DMS153 (cell line): ENCODE measurements at places on chromosomes 4 and X.

DNA sequence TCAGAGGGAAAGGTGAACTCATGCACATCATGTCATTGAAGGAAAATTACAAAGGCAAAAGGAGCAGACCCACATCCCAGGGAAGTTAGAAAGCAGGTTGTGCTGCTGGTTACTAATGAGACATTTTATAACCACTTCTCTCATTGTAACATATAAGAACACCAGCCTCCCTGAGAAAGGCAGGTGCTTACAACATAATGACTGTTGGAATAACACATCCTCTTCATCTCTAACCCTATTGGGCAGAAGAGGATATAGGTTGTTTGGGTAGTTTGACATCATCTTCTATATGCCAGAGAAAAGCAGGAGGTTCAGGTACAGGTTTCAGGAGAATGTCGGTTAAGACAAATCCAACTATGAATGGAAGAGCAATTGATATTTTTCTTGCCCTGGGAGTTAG lies 77.6 kb downstream of the MAOA start:
- DNase-seq: peak; percentile 17

- peak; percentile 9 for DNase-seq
Measured at GRCh38 chr4:86481440-86481839, 112.7 kb upstream of the PTPN13 start.

GRCh38 chr4:168945291-168945690 lies 64.8 kb downstream of the CBR4 start:
- DNase-seq: no peak

DNA sequence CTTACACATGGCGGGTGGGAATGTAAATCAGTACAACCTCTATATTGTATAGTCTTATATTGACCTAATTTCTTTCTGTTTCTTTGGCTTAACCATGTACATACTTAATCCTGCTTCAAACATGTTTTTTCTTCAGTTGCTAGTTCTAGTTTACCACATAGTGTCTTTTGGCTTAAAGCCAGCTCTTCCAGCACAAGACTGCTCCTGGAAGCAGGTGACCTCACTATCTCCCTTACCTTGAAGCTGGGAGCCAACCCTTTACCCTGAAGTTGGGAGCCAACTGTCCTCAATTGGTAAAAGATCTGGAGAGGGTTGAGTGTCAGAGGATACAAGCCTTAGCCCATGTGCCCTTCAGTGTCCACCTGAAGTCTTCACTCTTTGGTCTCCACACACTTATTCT lies 162.7 kb downstream of the AASDH start:
- no peak for DNase-seq

GRCh38 chrX:70494441-70494840 lies 49.8 kb downstream of the DLG3 start:
- no peak for DNase-seq

DNA sequence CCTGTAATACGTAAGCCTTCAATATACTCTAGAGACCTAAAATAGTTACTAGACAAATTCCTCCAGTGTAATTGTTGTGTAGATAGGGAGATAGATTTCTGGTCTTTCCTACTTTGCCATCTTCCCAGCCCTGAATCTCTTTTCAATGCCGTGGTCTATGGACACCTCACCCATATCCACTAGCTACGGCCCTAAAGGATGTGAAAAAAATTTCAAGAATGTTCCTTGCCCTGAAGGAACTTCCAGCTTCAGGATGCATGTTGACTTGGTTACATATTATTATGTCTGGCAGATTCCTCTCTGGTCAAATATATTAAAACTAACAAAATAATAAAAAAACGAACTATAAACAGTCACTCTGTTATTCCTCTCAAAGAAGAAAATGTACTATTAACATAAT lies 52.4 kb upstream of the TSPAN5 start:
- DNase-seq: no peak

DNA sequence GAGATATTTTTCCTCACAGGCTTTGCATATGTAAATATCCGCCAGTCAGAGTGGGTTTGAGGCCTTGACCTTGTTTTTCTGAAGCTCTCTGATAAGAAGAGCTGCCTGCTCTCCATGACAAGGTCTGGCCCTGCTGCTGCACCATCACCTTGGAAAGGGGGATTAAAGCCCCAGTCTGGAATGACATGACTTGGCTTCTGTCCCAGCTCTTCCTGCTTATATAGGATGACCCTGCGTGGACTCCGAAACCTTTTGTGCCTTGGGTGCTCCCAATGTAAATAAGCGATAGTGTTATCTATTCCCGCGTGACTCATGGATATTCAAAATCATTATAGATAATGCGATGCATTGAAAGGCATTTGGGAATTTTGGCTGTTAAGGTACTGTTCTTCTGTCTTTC lies 139.3 kb downstream of the BMPR1B start:
- DNase-seq: no peak

DNA sequence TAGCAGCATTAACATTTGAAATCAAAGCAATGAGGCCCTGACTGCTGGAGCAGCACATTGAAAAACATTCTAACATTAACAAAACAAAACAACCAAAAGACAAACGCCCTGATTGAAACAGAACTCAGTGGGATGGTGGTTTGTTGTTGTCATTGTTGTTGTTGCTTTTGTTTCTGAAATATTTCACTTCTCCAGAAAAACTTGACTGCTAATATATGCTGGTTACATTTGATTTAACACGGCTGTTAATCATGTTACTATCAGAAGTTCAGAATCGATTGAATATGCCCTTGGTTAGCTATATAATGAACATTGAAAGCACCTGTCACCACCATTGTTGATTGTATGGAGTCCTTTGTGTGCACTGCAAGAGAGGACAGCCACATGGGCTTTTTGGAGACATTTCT lies 790.4 kb upstream of the GALNTL6 start:
- no peak for DNase-seq

DNA sequence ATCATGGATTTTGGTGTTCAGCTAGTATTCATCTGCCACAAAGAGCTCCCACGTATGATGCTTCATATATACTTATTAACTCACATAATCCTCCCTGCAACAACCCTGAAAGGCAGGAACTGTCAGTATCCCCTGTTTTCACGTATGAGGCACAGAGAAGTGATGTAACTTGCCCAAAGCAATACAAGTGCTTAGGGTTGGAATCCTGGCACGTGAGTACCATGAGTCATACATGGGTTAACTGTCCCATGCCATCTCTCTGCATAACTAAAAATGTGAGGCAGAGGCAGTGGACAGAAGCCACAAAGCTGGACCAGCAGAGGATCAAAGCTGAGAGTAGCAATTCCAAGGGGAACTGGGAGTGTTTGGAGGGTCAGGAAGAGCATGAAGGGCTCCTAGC lies 35.7 kb upstream of the EGFL6 start:
- no peak for DNase-seq

DNA sequence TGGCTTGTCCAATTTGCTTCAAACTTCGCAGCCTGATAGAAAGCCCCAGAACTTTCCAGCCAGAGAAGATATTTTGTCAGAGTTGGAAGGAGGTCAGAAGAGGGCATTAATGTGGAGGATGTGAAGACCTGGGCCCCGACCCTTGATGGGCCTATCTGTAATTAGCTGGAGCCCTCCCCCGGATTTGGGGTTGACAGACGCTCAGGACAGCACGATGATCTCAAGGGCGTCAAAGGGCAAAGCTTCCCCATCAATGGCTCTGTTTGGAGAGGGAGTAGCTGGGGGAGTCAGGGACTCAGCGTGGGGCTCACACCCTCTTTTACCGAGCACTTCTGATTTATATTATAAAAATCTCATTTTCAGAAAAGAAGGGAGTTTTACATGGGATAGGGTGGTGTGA lies 59.0 kb upstream of the PPP2R3B start:
- no peak for DNase-seq

- no peak for DNase-seq
Measured at GRCh38 chrX:38275615-38276014, 51.7 kb downstream of the RPGR start.

- DNase-seq: no peak
Measured at GRCh38 chrX:105697984-105698781, 124.2 kb upstream of the NRK start.

- DNase-seq: no peak
Measured at GRCh38 chr4:41363384-41363981, 106.8 kb downstream of the UCHL1 start.

DNA sequence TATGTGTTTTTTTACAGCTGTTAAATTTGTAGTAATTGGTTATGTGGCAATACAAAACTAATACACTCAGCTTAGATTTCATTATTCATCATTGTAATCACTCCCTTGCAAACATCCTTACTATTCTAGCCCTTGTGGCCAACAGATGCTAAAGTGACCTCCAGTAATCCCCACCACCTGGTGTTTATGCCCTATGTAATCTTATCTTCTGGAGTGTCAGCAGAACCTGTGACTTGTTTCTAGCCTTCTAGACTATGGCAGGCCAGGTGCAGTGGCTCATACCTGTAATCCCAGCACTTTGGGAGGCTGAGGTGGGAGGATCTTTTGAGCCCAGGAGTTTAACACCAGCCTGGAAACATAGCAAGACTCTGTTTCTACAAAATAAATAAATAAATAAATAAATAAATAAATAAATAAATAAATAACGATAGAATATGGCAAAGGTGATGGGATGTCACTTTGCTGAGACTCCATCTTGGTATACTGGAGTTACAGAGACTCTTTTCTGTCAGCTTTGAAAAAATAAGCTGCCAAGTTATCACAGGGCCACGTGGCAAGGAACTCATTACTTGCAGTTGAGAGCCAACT lies 12.3 kb upstream of the TSR2 start:
- DNase-seq: no peak

GRCh38 chrX:119174900-119175299 lies 47.3 kb upstream of the KIAA1210 start:
- no peak for DNase-seq

DNA sequence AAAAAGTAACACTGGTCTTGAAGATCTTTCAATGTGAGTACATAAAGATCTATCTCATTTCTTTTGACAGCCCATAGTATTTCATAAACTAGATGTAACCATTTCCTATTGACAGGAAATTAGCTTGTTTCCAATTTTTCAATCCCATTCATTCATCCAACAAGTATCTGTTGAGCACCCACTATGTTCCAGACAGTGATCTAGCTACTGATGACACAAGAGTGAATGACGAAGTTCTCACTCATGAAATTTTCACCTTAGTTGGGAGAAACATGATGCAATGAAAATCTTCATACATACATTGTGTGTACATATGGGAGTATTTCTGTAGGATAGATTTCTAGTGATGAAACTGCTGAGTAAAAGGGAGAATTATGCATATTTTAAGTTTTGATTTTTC lies 1.7 kb downstream of the CD38 start:
- DNase-seq: no peak

DNA sequence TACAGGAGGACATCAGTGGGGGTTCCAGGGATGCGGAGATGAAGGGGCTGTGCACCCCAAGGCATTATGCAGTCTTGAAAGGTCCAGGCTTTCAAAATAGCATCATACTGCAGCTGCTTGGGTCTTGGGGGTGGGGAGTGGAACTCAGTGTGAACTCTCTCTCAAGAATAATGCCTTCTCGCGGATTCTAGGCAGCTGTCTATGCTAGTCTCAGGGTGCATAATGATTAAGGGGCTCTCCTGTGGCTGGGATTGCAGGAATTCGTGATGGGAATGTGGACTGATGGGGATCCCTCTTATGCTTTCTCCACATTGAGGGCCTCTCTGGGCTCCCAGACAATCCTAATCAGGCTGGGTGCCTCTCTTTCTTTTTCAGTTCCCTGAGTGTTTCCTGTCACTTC lies 172.2 kb upstream of the ARHGAP24 start:
- DNase-seq: no peak

DNA sequence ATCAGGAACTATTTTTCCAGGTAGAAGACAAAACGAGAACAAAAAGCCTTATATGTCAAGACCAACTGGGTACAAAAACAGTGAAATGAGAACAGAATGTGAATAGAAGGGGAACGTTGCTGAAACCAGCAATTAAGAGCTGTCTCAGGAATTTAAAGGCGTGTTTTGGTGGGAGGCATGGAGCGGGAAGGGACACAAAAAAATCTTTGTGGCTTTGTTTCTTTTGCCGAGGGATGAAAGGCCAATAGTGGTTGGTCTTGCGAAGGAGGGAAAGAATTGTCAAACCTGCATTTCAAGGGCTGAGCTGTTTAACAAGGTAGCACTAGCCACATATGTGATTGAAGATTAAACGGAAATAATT lies 103.8 kb downstream of the USP46 start:
- DNase-seq: no peak

DNA sequence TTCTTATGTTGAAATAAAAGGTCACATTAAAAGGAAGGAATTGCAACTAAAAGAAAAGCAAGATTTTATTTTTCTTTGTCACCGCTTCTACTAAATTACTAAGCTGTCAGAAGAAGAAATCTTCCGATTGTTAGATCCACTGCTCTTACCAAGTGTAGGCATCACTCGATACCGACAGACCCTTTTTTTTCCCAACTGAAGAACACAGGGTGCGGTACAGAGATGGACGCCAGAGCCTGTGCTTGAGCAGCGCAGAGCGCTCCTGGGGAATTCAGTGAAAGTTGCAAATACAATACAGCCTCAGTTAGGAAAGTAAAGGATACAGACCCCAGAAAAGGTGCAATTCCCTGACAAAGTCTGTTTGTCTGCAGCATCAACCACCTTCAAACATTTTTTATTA lies 94.9 kb upstream of the WDR17 start:
- no peak for DNase-seq

- no peak for DNase-seq
Measured at GRCh38 chrX:154077101-154077500, 20.4 kb downstream of the MECP2 start.

DNA sequence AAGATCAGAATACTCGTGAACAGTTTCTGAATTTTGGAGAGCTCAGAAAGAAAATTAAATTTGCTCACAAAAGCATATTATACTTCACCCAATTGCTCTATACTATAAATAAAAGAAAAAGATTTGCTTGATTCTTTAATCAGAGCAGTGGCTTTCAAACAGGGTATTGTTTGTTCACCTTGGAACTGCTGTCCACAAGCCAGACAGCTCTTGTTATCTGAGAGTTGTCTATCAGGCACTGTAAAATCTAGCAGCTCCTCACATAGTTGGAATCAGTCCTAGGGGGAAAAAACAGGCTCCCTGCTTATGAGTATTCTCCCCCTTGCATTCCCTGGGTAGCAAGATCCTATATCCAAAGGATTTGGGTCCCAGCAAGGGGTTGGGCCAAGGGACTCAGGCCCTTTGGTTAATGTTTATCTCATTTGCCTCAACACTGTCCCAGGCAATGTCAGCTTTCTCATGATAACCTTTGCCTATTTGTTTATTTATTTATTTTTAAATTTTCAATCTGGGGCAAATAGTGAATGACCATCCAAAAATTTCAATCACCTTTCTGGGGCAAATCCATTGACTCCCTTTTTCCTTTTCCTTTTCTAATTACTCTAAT lies 24.1 kb upstream of the MAGEB16 start:
- DNase-seq: no peak

GRCh38 chr4:1735215-1735614 lies 13.9 kb downstream of the TACC3 start:
- no peak for DNase-seq

- no peak for DNase-seq
Measured at GRCh38 chrX:33307911-33308354, 96.6 kb upstream of the DMD start.

DNA sequence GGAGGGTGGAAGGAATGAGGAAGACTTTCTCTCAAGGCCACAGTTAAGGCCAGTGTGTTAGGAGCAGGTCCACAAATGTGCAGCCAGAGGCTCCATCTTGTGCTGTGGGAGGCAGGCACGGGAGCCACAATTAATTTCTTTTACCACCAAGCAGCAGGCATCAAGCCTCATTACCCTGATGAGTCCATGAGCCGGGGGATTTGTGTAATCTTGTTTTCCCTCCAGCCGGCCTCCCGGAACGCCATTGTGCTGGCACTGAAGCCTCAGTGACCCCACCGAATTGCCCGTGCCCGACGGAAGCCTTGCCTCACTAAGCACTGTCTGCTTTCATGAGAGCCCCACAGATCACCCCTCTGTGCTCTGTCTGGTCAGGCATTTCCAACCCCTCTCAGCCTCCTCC lies 154.7 kb upstream of the STX18 start:
- DNase-seq: no peak

GRCh38 chr4:113845138-113845537 lies 83.6 kb upstream of the CAMK2D start:
- no peak for DNase-seq
